ENCODE measurements at places on chromosomes 11 and 22. TPM values are rescaled to one million over a fixed set of nuclear protein-coding genes. Genes with fewer than 3 reads are reported as not detected.

DNA sequence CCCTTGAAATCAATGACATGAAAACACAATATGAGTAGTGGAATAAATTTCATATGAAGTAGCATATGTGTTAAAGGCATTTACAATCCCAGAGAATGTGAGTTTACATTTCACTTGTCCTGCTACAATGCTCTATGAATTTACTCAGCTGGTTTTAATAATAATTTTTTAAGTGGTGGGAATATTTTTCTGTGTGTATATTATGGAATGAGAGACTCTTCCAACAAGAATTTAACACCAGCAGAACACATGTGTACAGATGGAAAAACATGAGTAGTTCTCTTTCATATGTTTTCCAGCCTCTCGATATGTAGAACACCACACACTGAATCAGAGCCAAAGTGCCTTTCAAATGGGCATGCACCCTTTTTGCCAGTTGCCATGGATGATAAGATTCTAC, 170.4 kb downstream of the MAML2 start:
- H3K4me3 ChIP-seq: no peak overlapping the region
- H3K27ac ChIP-seq: no peak overlapping the region
- no peaks in the 10 kb centered on the region for H3K27me3 ChIP-seq
- H3K4me1 ChIP-seq: peaks cover 35% of the 10 kb centered on the region

GRCh38 chr22:46551321-46551720, 13.9 kb upstream of the CELSR1 start:
- no peak overlapping the region for H3K27ac ChIP-seq
- H3K4me3 ChIP-seq: no peak overlapping the region
- H3K27me3 ChIP-seq: peaks cover 10% of the 10 kb centered on the region
- DNase-seq: no peak
- H3K4me1 ChIP-seq: no peaks in the 10 kb centered on the region

DNA sequence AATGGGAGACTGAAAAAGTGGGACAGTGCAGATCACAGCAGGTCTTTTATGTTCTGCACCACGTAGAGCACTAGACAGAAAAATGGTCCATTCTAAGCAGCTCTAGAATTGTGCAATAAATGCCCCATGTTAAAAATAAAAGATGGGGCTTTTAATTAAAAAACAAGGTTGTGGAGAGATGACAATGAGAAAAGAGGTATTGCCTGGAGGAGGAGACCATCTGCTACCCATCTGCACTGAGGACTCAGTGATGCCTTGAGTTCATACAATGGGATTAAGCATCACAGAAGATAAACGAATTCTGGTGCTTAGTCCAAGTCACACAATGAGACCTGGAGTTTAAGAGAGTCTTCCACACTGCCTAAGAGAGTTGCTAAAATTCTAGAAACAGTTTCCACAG, 73.6 kb downstream of the PAK1 start:
- H3K27me3 ChIP-seq: no peaks in the 10 kb centered on the region
- no peak overlapping the region for H3K27ac ChIP-seq
- H3K4me3 ChIP-seq: no peak overlapping the region
- H3K36me3 ChIP-seq: peaks cover 15% of the 10 kb centered on the region
- H3K4me1 ChIP-seq: peaks cover 21% of the 10 kb centered on the region

DNA sequence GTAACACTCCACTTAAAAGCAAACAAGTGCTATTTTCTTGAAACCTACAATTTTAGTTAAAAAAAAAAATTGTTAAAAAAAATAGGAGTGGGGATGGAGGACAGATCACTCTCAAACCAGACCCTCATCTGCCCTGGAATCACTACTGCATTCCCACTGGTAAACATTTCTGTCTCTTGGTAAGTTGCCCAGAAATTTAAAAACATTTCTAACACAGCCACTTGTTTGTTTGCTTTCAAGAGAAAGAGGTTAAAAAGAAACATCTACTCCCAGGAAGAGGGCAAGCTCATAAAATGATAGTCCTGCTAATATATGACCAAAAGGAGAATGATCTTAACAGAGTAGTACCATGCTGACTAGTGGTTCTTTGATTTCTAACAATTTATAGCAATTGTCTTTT, 83.3 kb downstream of the SGSM3 start:
- H3K4me3 ChIP-seq: no peak overlapping the region
- H3K27me3 ChIP-seq: no peaks in the 10 kb centered on the region
- no peak overlapping the region for H3K27ac ChIP-seq
- H3K4me1 ChIP-seq: peaks cover 42% of the 10 kb centered on the region
- H3K36me3 ChIP-seq: peaks cover 32% of the 10 kb centered on the region
- DNase-seq: no peak

GRCh38 chr11:17991783-17992433, 20.9 kb downstream of the SERGEF start:
- H3K27ac ChIP-seq: no peak overlapping the region
- peaks cover 29% of the 10 kb centered on the region for H3K36me3 ChIP-seq
- no peak overlapping the region for H3K4me3 ChIP-seq
- H3K4me1 ChIP-seq: peaks cover 2% of the 10 kb centered on the region
- H3K27me3 ChIP-seq: no peaks in the 10 kb centered on the region

DNA sequence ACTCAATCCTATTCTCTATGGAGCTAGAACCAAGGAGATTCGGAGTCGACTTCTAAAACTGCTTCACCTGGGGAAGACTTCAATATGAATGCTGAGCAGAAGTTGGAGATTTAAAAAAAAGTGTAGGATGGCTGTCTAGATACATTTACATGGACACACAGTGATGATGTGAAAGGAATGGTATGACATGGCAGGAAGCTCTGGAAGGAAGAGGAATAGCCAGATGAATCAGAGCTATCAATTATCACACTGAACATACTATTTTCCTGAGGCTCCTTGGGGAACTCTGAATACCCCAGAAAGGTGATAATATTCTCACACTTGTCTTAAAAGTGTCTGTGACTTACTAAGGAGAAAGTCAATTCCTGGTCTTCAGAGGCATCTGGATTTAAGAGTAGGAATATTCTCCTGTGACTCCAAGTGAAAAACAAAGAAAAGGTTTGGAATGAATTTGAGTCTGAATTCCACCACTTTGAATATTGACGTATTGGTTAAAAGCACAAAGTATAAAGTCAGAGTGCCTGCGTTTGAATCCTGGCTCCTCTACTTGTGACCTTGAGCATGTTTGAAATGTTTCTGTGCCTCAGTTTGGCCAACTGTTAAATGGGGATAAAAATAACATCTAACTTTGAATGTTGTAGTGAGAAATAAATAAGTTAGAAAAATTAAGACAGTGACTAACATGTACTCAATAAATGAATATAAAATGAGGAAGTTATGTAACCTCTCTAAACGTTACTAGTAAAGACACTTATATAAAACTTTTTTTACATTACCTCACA, 1.3 kb downstream of the OR52D1 start:
- H3K4me3 ChIP-seq: no peak overlapping the region
- H3K27ac ChIP-seq: no peak overlapping the region
- no peaks in the 10 kb centered on the region for H3K4me1 ChIP-seq
- H3K27me3 ChIP-seq: peaks cover 9% of the 10 kb centered on the region

- H3K36me3 ChIP-seq: no peaks in the 10 kb centered on the region
- no peak for DNase-seq
- H3K27ac ChIP-seq: no peak overlapping the region
- H3K4me1 ChIP-seq: peaks cover 25% of the 10 kb centered on the region
- H3K27me3 ChIP-seq: peaks cover 51% of the 10 kb centered on the region
Observed at GRCh38 chr11:57461841-57462489, 1.6 kb downstream of the RTN4RL2 start.

- H3K4me1 ChIP-seq: no peaks in the 10 kb centered on the region
- peaks cover 1% of the 10 kb centered on the region for H3K36me3 ChIP-seq
- DNase-seq: no peak
- H3K27me3 ChIP-seq: peaks cover 10% of the 10 kb centered on the region
- no peak overlapping the region for H3K27ac ChIP-seq
- H3K4me3 ChIP-seq: no peak overlapping the region
Observed at GRCh38 chr11:69460540-69461257, 20.8 kb upstream of the LINC01488 start.

DNA sequence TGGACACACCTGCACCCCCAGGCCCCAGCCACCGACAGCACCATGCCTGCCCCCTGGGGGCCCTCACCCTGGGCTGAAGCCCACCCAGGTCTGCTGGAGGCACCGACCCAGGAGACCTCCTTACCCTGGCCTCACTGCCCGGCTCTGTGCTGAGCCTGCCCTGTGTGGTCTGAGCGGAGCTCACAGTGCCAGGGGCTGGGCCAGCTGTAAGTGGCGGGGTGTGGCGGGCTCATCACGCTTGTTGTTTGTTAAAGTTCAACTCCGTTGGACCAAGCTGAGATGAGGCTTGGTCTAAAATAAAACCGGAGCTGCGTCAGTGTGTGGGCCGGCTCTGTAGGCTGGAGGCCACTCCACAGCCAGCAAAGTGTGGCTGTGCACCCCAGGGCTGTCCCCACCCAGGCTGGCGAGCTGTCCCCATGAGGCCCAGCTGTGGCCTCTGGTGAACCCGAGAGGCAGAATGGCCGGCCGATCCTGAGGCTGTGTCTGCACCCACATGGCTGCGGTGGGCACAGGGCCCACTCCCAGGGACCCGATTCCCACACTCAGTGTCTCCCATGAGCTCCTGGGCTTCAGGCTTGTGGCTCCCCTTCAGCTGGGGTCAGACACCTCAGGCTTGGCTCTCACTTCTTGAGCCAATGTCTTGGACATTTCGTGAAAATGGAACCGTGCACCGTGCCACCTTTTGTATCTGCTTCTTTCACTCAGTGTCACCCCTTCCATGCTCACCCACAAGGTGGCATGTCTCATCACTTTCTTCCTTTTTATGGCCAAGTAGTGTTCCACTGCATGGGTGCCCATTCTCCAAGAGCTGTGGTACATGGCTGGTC, 137.9 kb downstream of the CTTN start:
- H3K36me3 ChIP-seq: no peaks in the 10 kb centered on the region
- no peak for DNase-seq
- no peak overlapping the region for H3K27ac ChIP-seq
- no peaks in the 10 kb centered on the region for H3K4me1 ChIP-seq
- H3K27me3 ChIP-seq: no peaks in the 10 kb centered on the region

DNA sequence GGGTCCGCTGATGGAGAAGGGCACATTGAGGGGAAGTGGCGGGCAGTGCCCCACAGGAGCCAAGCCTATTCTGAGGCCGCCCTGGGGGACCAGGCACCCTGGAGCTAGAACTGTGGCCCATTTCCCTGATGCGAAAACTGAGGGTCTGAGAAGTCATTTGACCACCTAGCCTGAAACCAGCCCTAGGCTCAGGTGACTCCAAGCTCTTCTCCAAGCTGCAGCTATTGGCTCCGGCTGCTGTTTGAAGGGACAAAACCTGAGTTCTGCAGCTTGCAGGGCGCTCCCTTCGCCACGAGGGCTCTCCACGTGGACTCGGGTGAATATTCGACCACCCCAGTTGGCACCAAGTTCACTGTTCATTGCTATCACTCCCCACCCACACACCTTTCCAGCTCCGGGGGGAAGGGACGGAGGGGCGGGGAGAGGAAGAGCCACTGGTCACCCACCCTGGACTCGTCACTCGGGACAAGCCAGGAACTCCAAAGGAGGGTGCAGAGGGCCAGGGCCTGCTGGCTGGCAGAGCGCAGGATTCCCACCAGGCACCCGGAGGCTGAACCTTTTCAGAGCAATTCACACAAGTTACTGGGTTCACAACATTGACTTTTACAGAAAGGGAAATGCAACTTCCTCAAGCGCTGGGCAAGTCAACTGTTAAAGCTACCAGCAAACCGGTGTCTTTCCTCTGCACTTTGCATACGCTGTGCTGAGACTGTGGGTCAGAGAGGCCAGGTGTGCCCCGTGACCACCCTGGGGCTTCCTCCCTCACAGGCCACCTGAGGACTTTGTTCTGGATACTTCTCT, 1.1 kb upstream of the RAC2 start:
- peak; percentile 74 for DNase-seq
- peaks cover 32% of the 10 kb centered on the region for H3K36me3 ChIP-seq
- H3K27ac ChIP-seq: peak overlapping the region; percentile 98
- no peaks in the 10 kb centered on the region for H3K27me3 ChIP-seq

DNA sequence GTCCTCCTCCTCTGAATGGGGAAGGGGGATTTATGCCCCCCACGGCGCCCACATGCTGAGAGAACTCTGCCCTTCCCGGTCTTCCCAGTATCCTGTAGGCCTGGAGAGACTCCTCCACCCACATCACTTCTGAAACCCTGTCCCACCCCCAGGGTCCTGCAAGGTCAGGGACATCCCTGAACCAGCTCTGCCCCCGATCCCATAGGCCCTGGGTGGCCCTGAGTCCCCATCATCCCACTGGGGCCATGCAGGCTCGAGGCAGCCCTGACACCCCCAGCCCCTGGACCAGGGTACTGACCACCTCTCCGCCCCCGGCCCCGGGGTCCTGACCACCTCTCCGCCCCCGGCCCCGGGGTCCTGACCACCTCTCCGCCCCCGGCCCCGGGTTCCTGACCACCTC, 11.7 kb downstream of the B4GALNT4 start:
- peaks cover 5% of the 10 kb centered on the region for H3K27me3 ChIP-seq
- H3K4me3 ChIP-seq: no peak overlapping the region
- no peak overlapping the region for H3K27ac ChIP-seq
- DNase-seq: no peak
- no peaks in the 10 kb centered on the region for H3K36me3 ChIP-seq
- peaks cover 2% of the 10 kb centered on the region for H3K4me1 ChIP-seq

DNA sequence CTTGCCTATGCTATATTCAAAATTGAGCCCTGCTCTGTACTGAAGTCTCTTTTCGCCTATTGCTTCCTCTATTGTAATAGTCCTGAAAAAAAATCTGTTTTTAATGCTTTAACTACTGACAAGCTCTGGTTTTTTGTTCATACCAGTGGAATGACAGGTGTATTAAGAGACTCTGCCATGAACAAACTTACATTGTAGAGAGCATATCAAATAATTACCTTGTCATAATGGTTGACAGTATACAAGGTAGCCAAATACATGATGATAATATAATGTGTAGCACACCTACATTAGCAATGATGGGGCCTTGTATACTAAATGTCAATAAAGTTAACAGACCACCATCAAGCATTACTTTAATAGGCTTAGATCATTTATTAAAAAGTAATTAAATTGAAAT, 175.0 kb downstream of the DYNC2H1 start:
- DNase-seq: no peak
- H3K4me3 ChIP-seq: no peak overlapping the region
- H3K27me3 ChIP-seq: no peaks in the 10 kb centered on the region
- no peak overlapping the region for H3K27ac ChIP-seq
- no peaks in the 10 kb centered on the region for H3K4me1 ChIP-seq
- no peaks in the 10 kb centered on the region for H3K36me3 ChIP-seq

DNA sequence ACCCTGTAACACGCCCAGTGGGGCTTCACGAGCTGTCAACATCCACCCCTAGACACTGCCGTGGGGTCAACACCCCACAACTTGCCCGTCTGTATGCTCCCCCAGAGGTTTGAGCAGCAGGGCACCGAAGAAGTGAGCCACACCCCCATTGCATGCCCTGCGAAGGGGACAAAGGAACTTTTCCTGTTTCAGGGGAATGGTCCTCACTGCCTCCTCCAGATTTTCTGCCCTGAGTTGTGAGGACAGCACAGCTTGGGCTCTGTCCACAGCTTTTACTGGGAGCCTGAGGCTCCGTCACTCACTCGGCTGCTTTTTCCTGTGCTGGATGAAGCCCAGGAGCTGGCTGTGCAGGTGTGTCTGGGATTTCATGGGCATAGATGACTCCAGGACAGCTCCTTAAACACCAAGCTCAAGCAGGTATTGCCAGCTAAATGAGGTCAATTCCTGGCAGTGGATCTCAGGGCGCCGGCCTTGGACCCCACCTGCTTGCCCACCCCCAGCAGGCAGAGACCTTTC, 40.2 kb upstream of the CCDC188 start:
- no peaks in the 10 kb centered on the region for H3K27me3 ChIP-seq
- no peak overlapping the region for H3K27ac ChIP-seq
- H3K4me3 ChIP-seq: no peak overlapping the region
- H3K36me3 ChIP-seq: no peaks in the 10 kb centered on the region
- H3K4me1 ChIP-seq: no peaks in the 10 kb centered on the region

The MYEOV gene
- total RNA-seq: 0.83 TPM

The RIC8A gene
- 128 TPM for total RNA-seq

The RGL4 gene
- 6.9 TPM for total RNA-seq

The DNAJB7 gene
- total RNA-seq: not detected

The DDX25 gene
- not detected for total RNA-seq

The GDPD5 gene
- 14.5 TPM for total RNA-seq

The TMPRSS6 gene
- 7.1 TPM for total RNA-seq

The MTCH2 gene
- total RNA-seq: 128 TPM

Measured in activated CD4-positive, alpha-beta T cell treated with anti-CD3 and anti-CD28 coated beads, Interleukin-2, amount 10 ng/mL, durations not matched to agents 24 days and 14 days (primary cell).